ENCODE measurements at places on chromosomes 2 and 18. TPM values are rescaled to one million over a fixed set of nuclear protein-coding genes. Genes with fewer than 3 reads are reported as not detected.

DNA sequence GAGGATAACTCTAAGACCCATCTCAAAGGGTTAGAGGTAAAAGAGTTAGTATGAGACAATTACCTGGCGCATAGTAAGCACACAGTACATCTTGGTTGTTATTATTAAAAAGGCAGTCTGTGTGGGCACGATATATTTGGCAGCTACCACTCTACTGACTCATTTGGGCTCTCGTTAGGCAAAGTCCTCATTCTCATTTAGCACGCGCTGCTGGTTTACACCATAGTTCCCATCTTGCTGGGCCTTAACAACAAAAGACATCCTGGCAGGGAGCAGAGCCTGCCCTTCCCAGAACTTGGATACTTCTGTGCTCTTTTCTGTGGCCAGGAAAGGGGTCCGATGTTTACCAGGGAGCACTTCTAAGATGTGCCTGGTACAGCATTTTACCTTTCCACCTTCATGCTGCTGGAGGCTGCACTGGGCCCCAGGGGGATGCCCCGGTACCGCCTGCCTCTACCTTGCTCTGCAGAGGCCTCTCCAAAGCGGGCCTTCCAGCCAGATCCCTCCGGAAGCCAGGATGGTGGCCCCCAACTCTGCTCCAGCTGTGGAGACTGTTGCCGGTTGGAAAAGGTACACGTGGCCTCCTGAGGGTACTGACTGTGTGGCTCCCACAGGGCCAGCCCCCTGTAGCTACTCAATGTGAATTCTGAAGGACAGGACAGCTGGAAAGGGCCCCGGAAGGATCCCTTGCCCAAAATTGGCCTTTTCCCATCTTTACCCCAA, 15.0 kb downstream of the GLI2 start:
- no peak for DNase-seq

Gene ZNF804A
- 0.76 TPM for total RNA-seq

GRCh38 chr2:191926671-191927070, 79.8 kb upstream of the CAVIN2 start:
- DNase-seq: no peak

DNA sequence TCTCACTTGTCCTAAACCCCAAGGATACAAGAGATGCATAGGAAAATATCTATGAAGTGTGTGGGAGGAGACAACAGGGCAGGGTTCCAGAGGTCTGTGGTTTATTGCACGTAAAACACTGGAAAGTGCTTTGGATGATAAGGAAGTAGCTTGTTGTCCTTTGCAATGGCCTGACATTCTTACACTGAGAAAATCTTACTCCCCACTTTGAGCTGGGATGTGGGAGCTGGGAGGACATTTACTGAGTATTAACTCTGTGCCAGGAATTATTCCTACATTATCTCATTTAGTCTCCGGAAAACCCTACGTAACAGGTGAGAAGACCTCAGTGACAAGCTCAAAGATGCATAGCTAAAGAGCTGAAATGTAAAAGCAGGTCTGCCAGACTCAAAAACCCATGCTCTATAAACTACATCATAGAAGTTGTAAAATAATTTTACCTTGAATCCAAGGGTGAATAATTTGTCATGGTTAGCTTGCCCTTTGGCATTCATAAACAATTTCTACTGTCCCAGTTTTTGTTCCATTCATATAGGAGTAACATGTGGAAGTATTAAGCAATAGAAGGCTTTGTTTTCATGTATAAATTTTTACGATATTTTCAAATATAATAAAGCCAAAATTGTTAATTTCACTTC, 9.2 kb upstream of the GALNT3 start:
- DNase-seq: no peak

DNA sequence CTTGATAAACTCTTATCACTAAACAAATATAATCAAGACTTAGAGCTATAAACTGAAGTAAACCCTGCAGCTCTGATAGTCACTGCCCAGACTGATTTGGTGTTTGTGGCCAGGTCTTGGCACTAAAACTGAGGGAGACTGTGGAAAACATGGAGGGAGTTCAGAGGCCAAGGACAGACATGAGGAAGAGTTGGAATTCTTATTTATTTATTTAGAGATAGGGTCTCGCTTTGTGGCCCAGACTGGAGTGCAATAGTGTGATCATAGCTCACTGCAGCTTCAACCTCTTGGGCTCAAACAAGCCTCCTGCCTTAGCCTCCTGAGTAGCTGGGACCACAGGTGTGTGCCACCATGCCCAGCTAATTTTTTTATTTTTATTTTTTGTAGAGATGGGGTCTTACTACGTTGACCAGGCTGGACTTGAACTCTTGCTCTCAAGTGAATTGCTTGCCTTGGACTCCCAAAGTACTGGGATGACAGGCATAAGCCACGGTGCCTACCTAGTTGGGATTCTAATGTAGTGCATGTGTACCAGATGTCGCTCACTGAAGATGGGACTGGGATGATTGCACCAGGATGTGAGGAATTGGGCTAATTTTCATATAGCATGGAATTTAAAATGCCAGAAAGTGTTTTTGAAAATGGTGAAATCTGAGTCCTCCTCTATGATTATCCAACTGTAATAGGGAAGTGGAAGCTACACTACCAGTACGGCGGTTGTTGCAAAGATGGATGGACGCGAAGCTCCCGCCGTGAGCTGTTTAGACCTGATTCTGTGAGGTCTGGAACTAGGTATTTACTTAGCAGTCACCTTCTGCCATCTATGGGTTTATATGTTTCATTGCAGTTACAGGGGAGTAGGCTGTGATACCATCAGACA, 52.7 kb upstream of the CTLA4 start:
- DNase-seq: peak; percentile 84

GRCh38 chr2:72276876-72277275, 129.2 kb upstream of the CYP26B1 start:
- DNase-seq: no peak

DNA sequence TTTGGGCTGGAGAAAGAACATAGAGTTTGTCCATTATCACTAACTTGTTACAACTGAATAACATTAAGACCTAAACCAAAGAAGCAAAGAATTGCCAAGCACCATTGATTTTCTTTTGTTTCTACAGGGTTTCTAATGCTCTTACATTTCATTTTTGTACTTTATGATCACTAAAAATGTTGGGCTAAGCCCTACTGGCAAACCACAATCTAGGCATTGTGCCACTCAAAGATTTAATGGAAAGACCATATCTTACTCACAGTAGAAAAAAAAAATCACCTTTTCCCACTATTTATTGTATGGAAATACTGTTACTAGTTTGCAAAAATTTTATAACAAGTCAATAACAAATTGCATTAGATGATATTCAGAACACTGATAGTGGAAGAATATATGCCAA, 447.4 kb upstream of the PKDCC start:
- DNase-seq: no peak

Gene RAD51AP2
- not detected for total RNA-seq

Gene HOXD13
- not detected for total RNA-seq

- no peak for DNase-seq
These were observed 13.8 kb upstream of the SCYGR1 start for GRCh38 chr2:227401550-227401949.

DNA sequence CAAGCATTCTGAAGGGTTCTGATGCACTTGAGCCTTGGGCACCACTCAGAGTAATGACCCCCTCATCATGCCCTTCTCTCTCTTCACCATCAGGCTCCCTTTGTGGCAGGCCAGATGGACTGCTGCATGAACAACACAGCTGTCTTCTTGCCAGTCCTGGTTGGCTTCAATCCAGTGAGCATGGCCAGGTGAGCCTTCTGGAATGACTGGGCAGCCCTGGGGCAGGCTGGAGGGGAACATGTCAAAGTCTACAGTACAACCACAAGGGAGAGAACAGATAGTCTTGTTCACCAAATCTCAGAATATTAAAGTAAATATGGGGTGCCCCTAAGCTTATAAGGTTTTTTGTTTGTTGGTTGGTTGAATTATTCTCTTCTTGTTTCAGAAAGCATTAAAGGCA, 4.4 kb downstream of the GCKR start:
- DNase-seq: no peak

Gene IL36B
- total RNA-seq: not detected

DNA sequence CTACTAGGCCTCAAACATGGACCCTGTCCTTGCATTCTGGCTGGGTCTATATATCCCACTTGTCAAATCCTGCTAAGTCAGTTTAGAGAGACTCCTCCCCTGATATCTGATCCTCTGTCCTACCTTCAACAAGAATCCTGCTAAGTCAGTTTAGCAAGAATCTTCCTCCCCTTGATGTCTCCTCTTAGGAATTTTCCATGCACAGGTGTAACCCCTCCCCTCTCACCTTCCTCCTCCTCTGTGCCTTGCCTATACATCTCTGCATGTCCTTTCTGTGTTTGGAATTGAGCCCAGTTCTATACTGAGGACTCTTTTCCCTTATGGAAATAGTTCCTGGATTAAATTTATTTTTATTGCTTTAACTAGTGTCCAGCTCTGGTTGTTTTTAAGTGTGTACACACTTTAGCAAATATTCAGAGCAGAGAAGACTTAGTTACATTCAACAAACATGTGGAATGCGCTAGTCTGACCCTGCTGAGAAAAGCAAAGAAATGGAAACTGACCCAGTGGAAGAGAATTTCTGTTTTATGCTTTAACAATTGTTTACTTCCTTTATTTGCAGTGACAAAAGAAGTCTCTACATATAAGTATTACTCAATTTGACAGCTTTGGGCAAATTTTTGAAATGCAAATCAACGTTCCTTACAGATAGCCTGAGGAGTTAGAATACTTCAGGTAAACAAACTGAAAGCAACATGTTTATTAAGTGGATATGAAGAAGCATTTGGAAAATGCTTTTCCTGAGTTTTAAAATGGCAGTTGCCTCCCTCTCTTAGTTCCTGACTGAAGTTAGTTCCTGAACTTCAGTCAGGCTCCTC, 80.6 kb downstream of the RIT2 start:
- no peak for DNase-seq

GRCh38 chr18:8499810-8500675, 109.2 kb upstream of the RAB12 start:
- no peak for DNase-seq

GRCh38 chr2:144801766-144802165, 281.8 kb upstream of the ZEB2 start:
- DNase-seq: no peak

- DNase-seq: no peak
These were observed 85.5 kb downstream of the MTA3 start for GRCh38 chr2:42653908-42654445.

- no peak for DNase-seq
These were observed 24.5 kb downstream of the RTTN start for GRCh38 chr18:70181015-70181414.

Gene AFF3
- total RNA-seq: 15.5 TPM

GRCh38 chr18:57433934-57434535, 1.1 kb upstream of the ONECUT2 start:
- DNase-seq: no peak

Gene CCDC121
- total RNA-seq: 4.3 TPM

GRCh38 chr2:121539750-121540469, 9.2 kb downstream of the RNU4ATAC start:
- no peak for DNase-seq

GRCh38 chr2:170462433-170463205, 252.5 kb upstream of the SP5 start:
- DNase-seq: no peak

Gene LRRTM4
- 0.81 TPM for total RNA-seq

Gene RESP18
- not detected for total RNA-seq

- DNase-seq: no peak
These were observed 7.3 kb upstream of the TMEM178A start for GRCh38 chr2:39658371-39658770.

Gene ELOA2
- total RNA-seq: not detected

GRCh38 chr2:211454679-211455078, 898.3 kb downstream of the CPS1 start:
- peak; percentile 61 for DNase-seq

Gene ZNF521
- 44.5 TPM for total RNA-seq

Gene OTOS
- total RNA-seq: not detected

GRCh38 chr18:26867471-26867870, 2.0 kb upstream of the AQP4 start:
- DNase-seq: no peak

Gene FAM110C
- total RNA-seq: 2.5 TPM

DNA sequence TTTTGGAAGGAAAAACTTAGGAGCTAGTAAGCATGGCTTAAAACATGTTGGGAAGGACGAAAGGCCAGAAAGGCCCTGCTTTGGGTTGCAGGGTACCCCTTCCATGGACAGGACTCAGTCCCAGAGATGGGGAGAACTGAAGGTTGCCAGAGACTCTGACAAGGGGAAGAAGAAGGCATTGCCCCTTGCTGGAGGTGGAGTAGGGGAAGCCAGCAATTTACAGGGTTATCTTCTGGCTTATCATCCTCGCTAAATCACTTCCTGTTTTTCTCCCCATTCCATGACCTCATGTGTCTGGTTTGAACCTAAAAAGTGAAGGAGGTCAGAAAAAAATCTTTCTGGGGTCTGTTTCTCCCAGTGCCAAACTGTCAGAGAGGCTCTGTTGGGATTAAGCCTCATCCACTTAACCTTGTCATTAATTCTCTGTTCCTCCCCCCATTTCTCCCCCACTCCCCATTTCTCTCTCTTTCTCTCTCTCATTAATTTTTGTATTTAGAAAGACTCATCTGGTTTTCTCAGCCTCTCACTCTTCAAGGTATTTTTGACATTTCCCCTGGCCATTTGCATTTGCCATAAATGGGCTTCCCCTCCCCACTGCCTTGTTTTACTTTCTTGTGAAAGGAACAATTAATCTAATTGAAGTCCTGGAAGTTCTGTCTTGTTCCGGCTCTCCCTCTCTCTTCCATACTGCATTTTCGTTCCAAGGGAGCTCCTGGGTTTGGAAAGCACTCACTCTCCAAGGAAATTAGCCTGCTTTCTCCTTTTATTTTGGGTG, 17.4 kb downstream of the NRP2 start:
- DNase-seq: no peak

Gene FHOD3
- total RNA-seq: 26.0 TPM

Gene TTC39C
- 37.4 TPM for total RNA-seq

DNA sequence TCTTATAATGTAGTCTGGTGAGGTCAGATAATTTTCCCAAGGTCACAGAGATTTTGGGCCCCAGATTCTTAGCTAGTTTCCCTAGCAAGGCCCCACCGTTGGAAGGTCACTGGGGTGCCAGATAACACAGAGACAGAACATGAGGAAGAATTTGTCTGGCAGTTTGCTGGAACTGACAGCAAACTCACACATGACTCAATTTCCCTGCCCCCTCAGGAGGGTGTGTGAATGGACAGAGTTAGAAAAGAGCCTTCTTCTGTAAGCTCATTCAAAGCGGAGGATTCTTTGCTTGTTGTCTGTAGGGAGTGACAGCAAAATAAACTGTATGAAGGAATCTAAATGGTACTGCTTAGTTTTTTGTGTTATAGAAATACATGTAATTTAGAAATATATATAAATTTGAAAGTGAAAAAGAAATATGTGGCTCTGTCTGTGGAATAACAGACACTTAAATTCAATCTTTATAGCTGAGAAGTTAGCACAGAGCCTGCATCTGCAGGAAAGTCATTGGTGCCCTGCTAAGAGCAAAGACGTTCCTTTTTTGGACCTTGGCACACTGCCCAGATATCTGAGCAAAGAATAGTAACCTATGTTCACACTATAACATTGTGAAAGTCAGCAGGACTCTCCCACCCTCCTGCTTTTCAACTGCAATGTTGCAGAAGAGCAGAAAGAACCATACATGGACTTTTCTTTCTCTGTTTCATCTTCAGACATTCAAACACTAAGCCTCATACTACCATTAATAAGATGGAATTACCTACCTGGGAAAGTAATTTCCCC, 2.1 kb downstream of the MDH1 start:
- DNase-seq: no peak
